B cell (primary cell): ENCODE measurements at places on chromosomes 7 and 10.

GRCh38 chr10:17316488-17317170 lies 88.6 kb downstream of the VIM start:
- no peak for DNase-seq

GRCh38 chr7:51351661-51352060 lies 35.1 kb upstream of the COBL start:
- no peak for DNase-seq

- no peak for DNase-seq
These were observed 108.1 kb upstream of the FAM133B start for GRCh38 chr7:92698237-92698841.

DNA sequence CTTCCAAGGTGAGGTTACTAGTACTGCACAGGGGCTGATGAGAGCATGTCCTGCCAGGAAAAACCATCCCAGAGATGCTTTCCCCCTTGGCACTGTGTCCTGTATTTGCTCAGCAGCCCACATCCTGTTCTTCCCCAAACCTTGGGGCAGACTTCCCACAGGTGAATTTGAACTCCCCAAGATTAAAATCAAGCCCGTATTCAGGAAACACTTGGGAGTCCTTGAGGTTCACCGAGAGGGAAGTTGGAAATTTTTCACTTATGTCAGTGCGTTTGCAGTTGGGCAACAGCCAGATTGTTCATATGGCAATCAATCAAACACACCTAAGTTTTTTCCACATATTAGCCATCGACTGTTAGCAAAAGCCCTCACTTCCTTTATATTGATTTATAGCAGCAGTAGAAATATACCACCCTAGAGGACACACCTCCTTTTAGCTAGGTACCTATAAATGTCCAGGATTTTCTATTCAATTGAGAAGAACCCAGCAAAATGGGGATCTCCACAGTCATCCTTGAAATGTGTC lies at the start of gene DMBT1:
Gene DMBT1 (plus strand): TSS at position 476 of the 526 bp plus-strand sequence. CDS start 17 bp downstream, at position 493.
- no peak for DNase-seq
